ENCODE measurements at places on chromosomes 7 and 10.

- no peak for DNase-seq
These were observed at the start of gene AGR2 for GRCh38 chr7:16804674-16805439. Gene AGR2 (minus strand): TSS chr7:16804999. CDS start chr7:16801796, 3,203 bp downstream.

- DNase-seq, result no peak
These were observed 27.0 kb upstream of the SUN1 start for GRCh38 chr7:805261-805660.

- DNase-seq, result no peak
These were observed 269.3 kb upstream of the TEX47 start for GRCh38 chr7:89064831-89065230.

- DNase-seq, result no peak
These were observed 143.8 kb downstream of the TPST1 start for GRCh38 chr7:66348959-66349358.

DNA sequence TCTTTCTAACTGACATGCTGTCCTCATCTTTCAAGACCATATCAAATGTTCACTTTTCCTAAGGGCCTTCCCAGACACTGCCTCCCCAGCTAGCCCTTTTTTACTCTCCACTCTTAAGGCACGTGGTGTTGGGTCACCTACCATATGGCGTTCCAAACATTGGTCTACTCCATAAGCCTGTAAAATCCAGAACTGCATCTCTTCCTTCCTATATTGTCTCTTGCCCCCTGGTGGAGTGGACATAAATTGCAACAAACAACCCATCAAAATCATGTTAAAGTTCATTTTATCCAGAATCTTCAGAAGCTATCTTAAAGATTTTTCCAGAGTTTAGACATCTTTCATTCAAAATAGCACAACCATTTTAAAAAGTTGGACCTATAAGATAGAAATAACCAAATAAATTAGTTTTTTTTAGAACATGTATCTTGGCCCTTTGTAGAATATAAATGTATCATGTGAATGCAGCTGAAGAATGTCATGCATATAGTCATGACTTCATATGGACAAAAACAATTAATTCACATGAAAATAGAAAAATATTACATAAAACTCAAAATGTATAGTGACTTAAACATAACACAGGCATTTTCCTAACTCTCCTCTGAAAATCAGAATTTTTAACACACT is 180.6 kb upstream of the CHRM2 start:
- no peak for DNase-seq

- no peak for DNase-seq
These were observed 14.4 kb downstream of the RNF216 start for GRCh38 chr7:5767066-5767465.

DNA sequence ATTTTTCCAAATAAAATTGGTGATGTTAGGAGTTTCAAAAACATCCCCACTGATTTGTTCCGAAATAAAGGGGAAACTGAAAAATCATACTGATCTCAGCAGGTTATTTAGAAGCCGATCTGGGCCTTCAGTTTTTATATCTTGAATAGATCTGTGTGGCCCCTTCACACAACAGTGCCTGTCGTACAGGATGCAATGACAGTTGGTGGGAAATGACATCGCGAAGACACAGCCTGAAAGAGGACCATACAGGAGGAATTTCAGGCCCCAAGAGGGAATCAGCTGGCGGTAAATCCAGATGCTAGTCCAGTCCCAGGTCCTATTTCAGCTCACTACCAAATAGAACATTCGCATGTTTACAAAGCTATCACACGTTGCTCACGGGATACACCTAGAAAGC is 3.0 kb downstream of the H2BK1 start:
- DNase-seq, result no peak

DNA sequence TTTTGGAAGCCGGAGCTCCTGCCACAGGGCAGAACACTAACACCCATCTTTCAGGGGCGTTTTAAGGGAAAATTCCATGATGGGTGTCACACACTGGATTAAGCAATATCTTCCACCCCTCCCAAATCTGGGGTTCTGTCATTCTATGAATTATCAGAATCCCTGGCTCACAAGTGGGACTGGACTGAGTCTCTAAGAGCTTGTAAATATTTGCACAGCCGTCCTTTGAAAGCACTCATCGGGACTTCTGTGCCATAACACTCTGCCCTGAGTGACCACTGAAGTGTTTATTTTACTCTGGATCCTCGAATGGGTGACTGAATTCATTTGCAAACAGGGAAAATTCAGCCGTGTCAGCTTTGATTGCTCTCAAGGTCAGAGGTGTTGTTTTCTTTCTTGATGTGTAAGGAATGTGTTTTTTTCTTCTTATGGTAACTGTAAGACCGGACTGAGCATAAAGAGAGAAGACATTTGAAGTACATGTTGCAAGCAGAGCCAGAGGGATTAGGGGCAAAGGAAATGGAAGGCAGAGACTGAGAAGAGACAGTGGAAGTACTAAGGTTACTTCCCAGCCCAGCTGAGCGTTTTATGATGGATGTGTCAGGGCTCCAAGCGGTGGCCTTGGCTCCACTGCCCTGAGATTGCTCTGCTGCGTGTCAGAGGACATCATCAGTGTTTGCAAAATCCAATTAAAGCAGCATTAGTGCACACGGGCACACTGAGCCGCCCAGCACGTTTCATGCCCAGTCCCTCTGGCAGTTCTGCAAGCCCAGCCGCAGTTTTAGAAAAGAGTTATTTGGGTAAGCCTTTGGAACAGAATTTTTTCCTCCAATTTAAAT is 17.7 kb upstream of the GTPBP4 start:
- DNase-seq, result no peak

- DNase-seq, result no peak
These were observed 162.4 kb upstream of the PPP2R2D start for GRCh38 chr10:131738396-131738735.

- no peak for DNase-seq
These were observed 30.5 kb downstream of the ITPRIP start for GRCh38 chr10:104307576-104308438.

DNA sequence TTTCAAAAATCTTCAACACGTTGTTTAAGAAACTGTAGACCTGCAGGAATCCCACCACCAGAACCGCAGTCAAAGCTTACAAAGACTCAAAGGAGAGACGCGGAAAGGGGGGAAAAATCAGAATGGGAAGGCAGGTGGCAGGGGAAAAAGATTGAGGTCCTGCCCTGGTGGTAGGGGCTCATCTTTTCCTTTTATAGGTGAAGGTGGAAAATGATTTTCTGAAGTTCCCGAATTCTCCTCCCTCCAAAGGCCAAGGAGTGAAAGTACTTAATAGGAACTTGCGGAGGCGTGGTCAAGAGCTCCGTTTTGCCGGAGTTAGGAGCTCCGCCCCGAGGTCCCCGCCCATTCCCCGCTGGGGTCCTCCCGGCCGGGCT is 724 bp downstream of the BBIP1 start:
- DNase-seq, result peak; percentile 92

- DNase-seq, result no peak
These were observed 548.3 kb downstream of the SORCS3 start for GRCh38 chr10:105189463-105189800.

DNA sequence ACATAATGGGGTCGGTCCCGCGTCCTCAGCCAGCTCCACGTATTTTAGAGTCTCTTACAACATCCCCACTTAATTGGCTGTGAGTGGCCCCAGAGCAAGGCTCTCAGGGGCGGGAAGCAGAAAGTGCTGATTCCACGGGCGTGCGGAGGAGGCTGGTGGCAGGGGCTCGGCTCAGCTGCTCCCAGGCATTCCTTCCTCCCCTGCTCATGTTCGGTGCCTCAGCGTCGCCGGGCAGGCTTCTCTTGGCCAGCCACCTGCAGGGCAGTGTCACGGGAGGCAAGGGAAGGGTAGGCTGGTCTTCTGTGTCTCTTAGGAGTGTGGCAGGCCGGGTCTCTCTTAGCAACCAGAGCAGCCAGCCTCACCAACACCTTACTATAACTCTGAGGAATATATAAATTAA is 33.8 kb downstream of the IL15RA start:
- DNase-seq, result no peak

DNA sequence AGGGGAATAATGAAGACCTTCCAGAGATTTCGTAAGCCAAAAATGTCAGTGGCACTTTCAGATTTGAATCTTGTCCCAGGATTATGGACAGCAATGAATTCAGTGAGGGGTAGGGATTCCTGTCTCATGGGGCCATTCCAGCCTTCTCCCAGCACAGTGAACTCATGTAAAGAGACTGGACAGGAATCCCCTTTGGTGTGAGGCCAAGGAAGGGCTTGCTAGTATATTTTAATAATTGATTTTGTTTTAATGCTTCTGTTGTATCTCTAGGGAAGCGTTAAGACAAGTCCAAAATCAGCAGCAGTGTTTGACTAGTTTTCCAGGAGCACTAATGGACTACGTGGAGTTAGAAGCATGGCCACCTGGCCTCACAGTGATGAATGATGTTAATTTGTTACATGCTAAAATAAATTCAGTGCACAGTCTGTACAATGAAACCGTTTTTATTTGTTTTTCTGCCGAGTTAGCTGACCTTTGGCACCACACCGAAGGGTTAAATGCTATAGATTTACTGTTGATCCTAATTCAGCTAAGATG is 214.0 kb upstream of the DKK1 start:
- DNase-seq, result no peak

DNA sequence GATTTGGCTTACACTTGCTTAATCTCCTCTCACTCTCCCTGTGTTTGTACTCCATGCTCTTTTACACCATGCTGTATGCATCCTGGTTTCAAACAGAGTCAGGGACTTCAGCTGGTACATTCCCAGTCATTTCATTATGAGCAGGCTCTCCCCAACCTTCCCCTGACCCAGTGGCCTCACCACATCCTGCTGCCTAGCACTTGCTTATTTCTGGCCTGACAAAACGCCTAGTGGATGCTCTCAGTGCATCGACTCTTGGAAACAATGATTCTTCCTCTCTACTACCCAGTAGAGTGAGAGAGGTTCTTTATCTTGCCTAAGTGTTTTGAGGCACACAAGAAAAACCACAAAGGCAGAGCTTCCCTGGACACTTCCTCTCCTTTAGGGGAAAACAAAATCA is 63.4 kb downstream of the CAV1 start:
- peak; percentile 30 for DNase-seq

GRCh38 chr10:65798133-65798532 is 1127.7 kb upstream of the LRRTM3 start:
- no peak for DNase-seq
